ENCODE measurements at places on chromosomes 12 and 14.

DNA sequence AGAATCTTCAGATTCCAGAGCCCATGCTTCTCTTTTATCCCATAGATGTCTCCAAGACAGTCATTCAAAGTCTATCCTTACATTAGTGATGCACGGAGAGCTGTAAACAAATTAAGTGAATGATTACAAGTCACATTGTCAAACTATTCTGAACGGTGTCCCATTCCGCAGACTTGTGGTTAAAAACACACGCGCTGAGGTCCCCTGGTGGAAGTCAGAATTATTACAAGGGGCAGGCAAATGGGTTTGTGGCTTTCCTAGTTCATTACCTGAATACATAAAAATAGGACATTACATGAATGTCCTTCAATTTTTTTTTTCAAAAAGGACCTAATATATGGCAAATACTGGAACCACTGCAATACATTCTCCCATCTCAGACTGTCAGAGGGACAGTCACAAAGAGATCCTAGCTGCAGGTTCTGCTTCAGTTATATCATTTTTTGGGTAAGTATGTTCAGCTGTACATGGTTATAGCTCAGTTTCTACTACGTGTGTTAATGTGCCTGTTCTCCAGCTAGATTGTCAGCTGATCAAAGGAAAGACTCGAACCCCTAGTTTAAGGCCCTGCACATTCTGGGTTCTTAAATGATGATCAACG lies 53.1 kb upstream of the STON2 start:
- DNase-seq = peak; percentile 28

DNA sequence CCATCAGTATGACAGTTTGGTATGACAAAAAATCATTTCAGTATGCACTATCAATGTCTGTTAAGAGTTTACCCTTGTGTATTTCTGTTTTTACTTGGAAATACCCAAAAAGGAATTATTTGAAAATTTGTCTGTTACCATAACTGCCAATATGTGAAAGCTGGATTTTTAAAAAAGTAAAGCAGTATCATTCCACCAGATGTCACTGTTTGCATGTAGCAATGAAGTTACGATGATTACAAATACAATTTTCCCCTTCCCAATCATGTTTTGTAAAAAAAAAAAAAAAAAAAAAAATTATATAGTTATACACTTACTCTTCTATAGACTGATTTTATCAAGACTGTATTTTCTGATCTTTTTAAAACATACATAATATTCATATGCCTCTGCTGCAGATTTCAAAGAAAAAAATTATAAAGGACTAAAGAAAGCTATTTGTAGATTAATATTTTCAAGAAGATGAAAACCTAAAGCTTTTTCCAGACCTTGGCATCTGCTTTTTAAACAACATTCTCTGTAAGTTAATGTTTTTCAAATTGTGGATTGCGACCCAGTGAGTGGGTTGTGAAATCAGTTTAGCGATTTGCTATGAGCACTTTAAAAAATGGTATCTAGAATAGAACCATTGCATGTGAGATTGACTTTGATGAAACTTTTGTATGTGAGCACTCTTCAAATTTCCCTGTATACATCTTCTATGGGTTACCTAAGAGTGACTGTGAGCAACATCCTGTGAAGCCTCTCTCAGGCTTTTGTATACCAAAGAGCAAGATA lies 114.2 kb downstream of the TTC6 start:
- no peak for DNase-seq

- peak; percentile 66 for DNase-seq
Observed at GRCh38 chr12:67441736-67442346, 172.7 kb downstream of the CAND1 start.

DNA sequence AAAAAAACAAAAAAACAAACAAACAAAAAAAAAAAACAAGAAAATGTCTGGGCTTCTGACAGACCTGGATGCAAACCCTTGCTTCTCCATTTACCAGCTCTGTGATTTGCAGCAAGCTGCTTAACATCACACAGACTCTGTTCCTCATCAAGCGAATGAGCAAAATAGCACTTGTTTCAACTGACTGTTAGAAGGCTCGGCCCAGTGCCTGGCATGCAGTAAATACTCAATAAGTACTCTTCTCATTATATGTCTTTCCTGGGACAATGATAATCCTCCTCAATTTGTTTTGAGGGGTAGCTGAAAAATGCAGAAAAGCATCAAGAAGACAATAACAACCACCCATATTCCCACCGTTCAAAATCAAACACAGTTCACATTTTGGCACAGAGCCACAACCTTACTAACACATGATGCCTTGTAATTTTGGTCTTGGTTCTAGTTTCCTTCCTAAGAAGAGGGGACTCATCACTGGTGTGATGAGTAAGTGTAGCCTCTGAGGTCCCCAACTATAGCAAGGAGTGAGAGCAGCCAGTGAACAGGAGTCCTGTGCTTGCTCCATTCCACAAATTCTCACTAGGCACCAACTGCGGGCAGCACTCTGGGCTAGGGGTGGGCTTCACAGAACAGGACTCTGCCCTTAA lies 60.4 kb downstream of the TTC7B start:
- no peak for DNase-seq

DNA sequence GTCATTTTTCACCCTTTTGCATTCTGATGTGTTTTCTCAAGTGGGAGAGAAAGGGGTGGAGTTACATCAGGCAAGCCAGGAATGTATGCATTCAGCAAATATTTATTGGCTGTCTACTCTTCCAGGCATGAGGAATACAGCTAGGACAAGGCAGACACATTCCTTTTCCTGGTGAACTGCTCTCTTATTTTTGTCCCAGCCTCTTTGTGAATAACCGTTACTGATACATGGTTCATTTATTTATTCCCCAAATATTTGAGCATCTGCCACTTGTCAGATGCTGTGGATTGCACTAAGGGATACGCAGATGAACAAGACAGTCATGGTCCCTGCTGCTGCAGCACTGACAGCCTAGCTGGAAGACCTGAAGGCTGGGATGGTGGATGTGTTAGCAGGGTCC lies 6.1 kb downstream of the PELI2 start:
- no peak for DNase-seq

GRCh38 chr14:79596551-79596950 lies 614.8 kb downstream of the DIO2 start:
- DNase-seq = no peak

- no peak for DNase-seq
Observed at GRCh38 chr12:107645630-107646333, 39.8 kb upstream of the PWP1 start.

DNA sequence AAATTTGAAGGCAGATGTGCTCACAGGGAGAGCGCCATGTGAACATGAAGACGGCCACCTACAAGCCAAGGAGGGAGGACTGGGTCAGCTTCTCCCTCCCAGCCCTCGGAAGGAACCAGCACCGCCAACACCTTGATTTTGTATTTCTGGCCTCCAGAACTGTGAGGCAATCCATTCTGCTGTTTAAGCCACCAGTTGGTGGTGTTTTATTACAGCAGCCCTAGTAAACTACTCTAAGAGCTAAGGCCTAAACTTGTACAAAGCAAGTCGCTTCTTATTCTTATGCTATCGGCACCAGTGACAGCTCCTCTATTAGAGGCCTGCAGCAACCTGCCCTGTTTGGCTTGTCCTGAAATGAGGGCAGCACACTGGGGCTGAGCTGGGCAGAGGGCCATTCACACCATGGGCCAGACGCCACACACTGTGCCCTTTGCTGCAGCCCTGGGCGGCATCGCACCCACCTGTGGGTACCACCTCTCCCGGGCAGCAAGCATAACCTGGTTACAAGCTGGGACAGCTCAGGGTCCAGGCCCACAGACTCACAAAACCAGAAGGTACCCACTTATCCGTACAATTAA lies 62.7 kb downstream of the NOS1 start:
- DNase-seq = no peak

DNA sequence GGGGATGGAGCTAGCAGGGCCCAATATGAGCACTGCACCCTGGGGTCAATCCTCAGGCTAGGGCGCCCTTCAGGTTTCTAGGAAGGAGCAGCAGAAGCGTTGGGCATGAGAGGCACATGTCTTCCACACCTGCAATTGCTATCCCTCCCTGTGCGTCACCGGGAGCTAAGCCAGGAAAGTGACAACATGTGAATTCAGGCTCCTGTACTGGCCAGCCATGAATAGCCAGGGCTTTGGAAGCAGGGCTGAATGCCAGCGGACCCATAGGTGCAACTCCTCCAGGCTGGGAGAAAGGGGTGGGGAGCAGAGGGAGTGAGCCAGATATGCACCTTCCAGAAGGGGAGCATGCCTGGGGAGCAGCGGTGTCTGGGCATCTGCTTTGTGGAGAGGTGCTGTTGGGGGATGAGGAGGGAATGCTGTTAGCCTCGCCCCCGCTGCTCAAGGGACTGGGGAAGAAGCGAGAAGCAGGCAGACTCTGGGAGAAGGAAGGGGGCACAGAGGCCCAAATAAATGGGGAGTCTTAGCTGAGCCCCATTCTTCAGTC lies 6.1 kb downstream of the HOXC5 start:
- no peak for DNase-seq

DNA sequence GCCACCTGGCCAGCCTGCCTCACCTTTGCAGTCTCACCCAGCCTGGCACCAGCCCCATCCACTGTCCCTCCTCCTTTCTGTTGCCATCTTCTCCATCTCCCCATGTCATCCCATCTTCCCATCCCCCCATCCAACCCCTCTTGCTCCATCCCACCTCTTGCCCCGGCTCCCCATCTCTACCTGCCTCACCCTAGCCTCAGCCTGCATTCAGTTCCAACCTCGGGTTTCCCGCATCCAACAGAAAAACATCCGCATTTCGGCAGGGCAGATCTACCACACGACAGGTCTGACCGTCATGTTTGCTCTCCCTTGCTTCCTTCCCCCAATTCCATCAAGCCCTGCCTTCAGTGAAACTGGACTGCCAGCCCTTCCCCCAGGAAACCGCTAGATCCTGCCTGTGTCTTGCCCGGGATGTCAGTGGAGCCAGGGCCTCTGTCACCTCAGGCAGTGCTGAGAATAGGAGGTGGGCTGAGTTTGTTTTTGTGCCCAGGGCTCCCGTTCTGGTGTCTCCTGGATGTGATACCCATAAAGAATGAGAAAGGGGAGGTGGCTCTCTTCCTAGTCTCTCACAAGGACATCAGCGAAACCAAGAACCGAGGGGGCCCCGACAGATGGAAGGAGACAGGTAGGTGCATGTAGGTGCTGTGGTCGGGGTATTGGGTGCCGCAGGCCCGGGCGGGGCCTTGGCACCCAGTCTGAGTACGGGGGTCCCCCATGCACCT lies 2.5 kb downstream of the KCNH3 start:
- no peak for DNase-seq

DNA sequence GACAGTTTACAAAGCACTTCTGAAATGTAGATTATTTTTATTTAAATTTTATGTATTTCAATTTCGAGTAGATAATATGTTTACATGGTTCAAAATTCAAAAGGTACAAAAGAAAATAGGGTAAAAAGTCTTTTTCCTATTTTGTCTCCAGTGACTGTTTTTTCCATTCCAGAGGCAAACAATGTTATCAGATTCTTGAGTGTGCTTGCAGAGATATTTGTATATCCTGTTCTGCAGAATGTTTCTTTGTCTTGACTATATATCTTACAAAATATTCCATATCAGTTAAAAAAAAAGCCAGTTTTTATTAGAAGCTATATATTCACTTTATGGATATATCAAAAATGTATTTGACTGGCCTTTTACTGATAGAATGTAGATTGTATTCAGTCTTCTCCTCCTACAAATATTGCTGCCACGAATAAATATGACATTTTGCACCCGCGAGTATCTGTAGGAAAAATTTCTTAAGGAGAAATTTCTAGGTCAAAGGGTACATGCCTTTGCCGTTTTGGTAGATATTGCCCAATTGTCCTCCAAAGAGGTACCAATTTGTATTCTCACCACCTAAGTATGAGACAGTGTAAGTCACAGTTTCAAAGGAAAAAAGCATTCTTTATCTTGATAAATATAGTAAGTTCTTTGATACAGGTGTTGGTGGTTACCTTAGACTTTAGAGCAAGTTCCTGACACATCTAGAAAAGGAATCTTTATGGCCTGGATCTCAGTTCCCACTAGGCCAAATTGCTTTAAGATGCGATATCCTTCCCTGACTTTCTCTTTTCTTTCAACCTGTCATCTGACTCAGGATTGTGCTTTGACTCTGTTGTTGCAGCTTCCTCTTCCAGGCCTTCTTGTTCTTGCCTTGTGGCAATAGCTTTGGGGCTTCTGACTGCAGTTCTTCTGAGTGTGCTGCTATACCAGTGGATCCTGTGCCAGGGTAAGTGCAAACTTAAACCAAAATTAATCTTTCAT lies 2.3 kb downstream of the KLRG1 start:
- peak; percentile 4 for DNase-seq

DNA sequence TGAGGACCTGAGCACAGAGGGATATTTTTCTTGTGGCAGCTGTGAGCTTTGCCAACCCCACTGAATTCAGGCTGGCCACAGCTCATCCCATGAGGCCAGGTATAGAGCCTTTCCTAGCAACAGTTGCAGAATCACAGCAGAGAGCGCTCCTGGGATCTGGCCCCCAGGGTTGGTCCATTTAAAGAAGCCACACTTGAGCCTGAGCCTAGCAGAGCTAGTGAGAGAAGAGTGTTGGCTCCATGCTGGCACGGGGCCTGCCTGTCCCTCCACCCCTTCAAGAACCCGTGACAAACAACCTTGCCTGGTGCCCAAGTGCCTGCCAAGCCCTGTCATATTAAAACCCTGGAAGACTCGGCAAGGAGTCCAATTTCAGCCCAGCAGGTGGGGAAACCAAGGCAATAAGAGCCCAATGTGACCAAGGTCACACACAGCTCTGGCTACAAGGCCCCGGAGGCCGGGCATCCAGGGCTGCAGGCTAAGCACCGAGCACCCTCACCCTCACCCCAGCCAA lies 91.6 kb downstream of the LRRC74A start:
- no peak for DNase-seq

GRCh38 chr12:9634177-9634803 lies 26.6 kb upstream of the KLRB1 start:
- peak; percentile 79 for DNase-seq

GRCh38 chr12:27383429-27384260 lies 51.0 kb downstream of the BMAL2 start:
- peak; percentile 42 for DNase-seq

- no peak for DNase-seq
Observed at GRCh38 chr14:86858591-86858990, 1134.4 kb downstream of the GALC start.

- no peak for DNase-seq
Observed at GRCh38 chr14:21070083-21070609, at the start of gene ARHGEF40. Gene ARHGEF40, plus strand, starts transcription at chr14:21070304. Its CDS starts 93 bp downstream, at chr14:21070397.

DNA sequence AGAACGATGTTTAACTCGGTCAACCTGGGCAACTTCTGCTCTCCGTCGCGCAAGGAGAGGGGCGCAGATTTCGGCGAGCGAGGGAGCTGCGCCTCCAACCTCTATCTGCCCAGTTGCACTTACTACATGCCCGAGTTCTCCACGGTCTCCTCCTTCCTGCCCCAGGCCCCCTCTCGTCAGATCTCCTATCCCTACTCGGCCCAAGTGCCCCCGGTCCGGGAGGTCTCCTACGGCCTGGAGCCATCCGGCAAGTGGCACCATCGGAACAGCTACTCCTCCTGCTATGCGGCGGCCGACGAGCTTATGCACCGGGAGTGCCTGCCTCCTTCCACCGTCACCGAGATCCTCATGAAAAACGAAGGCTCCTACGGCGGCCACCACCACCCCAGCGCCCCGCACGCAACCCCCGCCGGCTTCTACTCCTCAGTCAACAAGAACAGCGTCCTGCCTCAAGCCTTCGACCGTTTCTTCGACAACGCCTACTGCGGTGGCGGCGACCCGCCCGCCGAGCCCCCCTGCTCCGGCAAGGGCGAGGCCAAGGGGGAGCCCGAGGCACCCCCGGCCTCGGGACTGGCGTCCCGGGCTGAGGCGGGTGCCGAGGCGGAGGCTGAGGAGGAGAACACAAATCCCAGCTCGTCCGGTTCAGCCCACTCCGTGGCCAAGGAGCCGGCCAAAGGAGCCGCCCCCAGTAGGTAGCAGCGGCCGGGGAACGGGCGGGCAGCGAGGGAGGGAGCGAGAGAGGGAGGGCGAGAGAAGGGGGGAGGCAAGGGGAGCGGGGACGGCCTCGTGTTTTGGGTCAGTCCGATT lies 513 bp downstream of the HOXC11 start:
- DNase-seq = no peak
